ENCODE measurements at places on chromosomes 5 and 9.

GRCh38 chr5:40762705-40763104, 6.9 kb upstream of the TTC33 start:
- DNase-seq = no peak

- no peak for DNase-seq
These were observed 11.8 kb downstream of the LHX6 start for GRCh38 chr9:122216798-122217418.

DNA sequence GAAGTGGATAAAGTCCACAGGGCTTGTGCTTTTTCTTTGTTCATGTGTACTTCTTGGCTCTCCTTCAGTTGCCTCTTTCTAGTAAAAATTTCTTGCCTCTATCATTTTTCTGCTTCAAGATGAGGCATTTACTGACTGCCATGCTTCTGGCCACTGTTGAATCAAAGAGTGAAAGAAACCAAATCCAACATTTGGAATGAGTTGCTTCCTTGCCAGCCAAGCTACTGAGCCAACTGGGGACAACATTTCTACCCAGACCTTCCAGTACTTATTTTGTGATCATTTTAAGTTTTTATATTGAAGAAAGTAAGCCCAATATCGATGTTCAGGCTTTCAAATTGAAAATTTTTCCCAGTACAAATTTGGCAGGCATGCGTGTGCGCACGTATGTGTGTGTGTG, 73.2 kb downstream of the SNCAIP start:
- DNase-seq = no peak

DNA sequence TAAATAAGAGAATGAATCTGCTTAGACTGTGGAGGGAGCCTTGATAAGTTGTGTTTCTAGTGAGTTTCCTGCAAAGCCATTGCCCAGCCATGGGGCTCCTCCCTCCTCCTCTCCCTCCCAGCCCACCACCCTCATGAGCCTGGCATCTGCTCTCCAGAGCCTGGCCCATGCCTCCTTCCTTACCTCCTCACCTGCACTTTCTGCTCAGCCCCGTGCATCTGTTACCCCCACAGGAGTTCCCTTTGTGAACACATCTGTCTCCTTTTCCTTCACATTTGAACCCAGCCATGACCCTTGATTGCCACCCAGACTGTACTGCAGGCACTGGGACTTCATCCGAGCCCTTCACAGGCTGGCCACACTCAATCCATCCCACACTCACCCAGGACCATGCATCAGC, 395.6 kb downstream of the IRX2 start:
- DNase-seq = no peak

- DNase-seq = no peak
These were observed 680 bp downstream of the GLRA1 start for GRCh38 chr5:151923866-151924476.

DNA sequence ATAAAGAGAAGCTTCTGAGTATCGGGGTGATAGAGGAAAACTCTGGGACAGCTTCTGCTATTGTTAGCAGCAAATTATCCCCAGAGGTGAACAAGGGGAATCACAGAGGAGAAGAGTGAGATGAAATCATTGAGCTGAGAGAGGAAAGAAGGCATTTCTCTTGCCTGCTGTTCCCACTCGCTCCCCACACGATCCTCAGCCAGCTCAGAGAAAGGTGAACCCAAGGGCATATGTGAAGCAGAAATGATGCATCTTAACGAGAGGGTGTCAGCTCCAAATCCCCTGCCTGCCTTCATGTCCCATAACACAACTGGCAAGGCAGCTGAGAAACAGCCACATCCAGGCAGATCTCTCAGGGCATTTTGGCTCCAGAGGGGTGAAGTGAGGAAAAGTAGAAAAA, 111.6 kb downstream of the BRINP1 start:
- DNase-seq = no peak

DNA sequence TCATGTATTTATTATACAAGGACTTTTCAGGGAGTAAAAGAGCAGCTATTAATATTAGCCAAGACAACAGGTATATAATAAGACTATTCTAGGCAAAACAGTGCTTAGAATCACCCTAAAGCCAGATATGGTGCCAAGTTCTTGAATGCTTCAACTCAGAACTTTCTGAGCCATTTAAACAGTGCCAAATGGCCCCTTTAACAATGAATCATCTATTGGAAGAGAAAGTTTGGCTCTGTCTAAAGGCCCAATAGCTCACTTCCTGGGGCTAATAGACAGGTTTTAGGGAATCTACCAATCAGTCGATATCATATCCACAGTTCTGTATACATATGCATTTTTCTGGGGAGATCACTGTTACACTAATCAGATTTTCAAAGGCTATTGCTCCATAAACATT, 42.9 kb downstream of the ZNF474 start:
- DNase-seq = no peak

DNA sequence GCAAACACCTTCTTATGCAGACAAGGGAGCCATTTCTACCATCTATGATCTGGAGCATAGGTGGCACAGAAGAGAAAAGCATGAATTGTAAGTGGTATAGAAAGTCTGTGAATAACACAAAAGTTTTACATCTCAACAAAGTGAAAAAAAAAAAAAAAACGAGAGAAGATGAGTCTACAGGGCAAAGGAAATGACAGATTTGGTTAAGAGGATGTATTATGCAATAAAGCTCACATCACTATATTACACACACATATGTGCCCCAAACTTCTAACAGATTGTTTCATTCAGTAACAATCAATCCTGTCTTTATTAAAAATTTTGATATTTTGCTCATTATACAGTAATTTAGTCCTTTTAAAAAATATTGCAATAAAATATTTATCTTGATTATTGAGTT, 49.8 kb downstream of the CERT1 start:
- DNase-seq = no peak

GRCh38 chr5:179805529-179806249, 977 bp downstream of the MGAT4B start:
- no peak for DNase-seq

GRCh38 chr9:20252778-20253177, 369.5 kb downstream of the MLLT3 start:
- DNase-seq = no peak

DNA sequence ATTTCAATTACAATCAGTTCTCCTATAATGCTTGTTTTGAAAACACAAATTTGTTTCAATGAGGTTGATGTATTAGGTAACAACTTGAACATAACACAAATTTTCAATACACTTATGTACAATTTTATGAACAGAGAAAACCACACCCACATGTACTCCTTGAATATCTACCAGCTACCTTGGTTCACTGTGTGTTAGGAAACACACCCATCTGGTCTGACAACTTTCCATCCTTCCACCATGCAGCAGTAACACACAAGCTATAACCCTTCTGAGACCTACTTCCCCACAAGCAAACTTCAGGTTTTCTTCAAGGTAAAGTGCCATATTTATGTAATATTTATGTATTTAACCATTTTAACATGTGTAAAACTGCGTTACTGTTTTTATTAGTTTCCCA, 36.4 kb upstream of the UBQLN1 start:
- DNase-seq = no peak
